ENCODE measurements at places on chromosomes 4 and X.

DNA sequence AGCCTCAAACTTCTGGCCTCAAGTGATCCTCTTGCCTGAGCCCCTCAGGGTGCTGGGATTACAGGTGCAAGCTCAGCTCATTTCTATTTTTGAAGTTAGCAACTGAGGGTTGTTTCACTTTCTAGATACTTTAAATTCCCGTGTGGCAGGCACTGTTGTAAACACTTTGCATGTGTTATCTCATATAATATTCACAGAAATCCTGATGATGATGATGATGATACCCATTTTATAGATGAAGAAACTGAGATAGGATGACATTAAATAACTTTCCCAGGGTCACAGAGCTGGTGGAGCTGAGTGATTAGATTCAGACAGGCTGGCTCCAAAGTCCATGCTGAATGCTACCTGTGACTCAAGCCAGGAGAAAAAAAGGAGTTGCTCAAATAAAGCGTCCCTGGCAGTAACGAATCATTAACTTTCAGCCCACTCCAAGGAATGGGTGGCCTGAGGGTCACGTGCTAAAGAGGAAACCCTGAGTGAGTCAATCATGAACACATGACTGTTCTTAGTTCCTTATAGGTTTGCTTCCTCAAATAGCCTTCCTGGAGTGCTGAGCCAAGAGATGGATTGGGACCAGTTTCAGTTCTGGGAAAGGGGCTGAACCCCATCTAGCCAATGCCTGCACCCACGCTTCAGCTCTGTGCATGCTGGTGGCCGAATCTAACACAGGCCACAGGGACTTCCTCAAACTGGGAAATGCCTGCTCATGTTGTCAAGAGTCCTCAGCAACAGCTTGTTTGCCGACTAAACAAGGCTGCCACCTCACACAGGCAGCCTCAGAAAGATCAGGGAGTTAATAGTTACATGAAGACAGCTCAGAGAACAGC lies 52.8 kb downstream of the RBM47 start:
- no peak for DNase-seq

DNA sequence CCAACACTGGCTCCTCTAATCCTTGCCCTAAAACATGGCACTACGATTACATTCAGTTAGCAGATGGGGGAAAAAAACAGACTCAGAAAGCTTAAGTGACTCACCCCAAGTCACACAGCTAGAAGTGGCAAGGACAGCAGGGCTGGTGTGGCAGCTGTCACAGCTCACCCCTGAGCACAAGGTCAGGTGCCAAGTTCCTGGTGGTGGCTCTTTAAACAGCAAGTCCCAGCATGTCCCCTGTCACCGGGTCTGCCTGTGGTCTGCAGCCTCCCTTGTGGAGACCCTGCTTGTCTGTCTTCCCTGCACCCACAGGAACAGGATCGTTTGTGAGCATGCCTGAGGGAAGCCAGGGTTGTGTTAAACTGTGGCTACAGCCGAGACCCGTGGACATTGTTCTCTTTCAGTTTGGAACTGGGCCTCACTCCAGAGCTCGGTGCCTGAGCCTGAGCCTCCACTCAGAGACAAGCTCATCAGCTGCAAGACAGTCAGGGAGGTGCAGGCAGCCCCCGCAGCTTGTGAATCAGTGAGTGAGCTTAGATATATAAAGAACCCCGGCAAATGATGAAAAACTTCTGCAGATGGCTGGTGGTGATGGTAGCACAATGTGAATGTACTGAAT lies 260.8 kb downstream of the BCOR start:
- DNase-seq, result no peak

DNA sequence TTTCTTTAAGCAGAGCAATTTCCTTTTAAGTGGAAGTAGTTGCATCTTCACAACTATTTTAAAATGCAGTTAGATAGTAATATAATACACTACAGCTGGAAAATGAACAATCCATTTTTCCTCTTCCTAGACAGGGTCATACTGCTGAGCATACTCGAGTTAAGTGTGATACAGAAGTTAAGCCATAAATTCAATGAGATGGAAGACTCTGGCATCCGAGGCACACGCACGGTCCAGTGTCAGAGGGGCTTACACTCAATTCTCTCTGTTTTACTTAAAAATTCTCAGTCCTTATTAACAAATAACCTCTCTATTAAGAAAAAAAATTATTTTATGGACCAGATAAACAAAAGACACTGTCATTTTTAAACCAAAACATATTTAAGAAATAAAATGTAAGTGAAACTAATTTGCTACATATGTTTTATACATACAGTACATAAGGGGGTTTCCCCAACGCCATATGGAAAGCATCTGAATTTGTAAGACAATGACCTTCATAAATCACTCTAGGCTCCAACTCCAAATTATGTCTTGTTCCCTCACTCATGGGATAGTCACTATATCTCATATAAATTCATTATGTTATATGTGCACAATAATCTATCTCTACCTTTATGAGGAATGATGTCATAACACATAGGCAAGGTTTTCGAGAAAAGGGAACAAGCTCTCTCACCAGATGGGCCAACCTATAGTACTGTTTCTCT lies 315.3 kb downstream of the PAPSS1 start:
- no peak for DNase-seq

- no peak for DNase-seq
Measured at GRCh38 chr4:137370679-137371078, 161.6 kb downstream of the PCDH18 start.

DNA sequence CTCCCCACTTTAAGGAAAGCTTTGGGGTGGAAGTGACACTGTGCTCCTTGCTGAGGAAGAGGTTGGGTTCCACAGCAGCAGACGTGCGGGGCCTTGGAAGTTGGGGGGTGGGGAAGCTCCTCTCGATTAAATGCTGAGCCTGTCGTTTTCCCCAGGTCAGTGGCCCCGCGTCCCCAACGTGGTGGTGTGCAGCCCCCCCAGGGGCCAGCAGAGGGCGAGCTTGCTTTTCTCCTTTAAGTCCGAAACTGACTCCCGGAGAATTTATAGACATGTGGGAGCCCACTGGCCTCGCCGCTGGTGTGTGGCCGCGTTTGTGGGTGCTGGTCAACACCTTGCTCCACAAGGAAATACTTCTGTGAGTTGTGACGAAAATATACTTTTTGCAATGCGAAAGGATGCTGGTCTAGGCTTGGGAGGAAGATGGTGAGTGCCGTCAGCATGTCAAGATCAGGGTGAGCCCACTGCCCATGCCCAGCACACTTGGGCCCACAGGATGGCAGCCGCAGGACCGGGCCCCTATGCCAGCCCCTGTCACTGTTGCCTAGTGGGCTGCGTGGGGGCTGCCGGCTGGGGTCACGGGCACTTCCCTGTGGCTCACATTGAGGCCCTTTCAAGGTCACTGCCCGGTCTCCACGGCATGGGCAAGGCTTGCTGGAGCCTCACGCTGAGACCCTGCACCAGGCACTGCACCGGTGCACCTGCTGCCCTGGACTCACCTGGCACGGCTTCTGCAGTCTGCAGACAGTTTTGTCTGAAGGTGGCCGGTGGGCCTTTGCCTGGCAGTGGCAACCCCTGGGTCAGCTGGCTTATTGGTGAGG lies 9.4 kb downstream of the UVSSA start:
- no peak for DNase-seq

DNA sequence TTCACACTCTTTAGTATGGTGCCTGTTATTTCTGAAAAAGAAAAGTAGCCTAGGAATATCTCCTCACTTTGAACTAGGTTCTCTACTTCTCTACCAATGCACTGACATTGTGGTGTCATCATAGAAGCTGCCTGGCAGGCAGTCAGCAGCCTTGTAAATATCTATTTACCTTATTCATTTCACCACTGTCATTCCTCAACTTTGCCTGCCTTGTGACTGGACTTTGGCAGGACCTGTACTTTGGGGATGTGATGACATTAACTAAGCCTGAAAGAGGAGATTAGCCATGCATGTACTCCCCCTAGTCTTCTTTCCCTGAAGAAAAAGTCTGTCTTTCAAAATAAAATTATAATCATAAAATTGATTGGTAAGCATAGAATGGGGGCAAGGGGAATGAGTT lies 207.2 kb downstream of the ARAP2 start:
- no peak for DNase-seq

DNA sequence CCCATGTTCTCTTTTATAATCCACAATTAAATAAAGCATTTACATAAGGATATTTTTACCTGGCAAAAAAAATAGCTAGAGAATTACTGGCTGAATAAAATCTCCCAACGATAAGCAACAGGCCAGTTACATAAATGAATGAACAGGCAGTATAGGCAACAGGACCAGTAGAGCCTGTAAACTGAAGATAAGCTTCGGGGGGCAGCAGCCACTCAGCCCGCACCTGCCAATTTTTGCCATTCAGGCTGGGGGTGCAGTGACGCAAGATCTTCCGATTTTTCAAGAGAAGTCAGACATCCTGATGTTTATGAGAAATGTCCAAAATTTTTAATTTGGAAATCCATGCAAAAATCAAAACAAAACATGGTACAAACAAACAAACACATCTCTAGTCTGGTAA lies 49.0 kb upstream of the CDKN2AIP start:
- DNase-seq, result no peak

- no peak for DNase-seq
Measured at GRCh38 chrX:44054863-44055601, 81.8 kb upstream of the NDP start.

DNA sequence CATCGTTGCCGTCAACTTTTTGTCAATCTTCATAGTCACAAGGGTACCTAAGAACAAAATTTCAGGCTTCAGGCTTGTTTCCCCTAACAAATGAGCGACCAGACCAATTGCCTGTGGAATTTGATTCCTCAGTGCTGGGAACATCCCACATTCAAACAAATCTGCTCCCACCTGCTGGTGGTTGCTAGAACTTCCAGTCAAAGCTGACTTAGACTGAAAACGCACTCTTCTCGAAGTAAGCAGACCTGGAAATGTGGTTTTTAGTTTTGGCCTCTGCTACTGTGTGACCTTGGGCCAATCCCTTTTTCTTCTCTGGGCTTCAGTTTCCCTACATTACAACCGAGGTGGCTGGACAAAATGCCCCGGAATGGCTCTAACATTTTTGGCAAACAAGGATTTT lies 1.8 kb upstream of the GABRQ start:
- DNase-seq, result no peak

GRCh38 chr4:89894649-89895550 lies at the start of gene MMRN1:
Gene MMRN1, plus strand, starts transcription at chr4:89894854. Its CDS starts 118 bp downstream, at chr4:89894972.
- no peak for DNase-seq

DNA sequence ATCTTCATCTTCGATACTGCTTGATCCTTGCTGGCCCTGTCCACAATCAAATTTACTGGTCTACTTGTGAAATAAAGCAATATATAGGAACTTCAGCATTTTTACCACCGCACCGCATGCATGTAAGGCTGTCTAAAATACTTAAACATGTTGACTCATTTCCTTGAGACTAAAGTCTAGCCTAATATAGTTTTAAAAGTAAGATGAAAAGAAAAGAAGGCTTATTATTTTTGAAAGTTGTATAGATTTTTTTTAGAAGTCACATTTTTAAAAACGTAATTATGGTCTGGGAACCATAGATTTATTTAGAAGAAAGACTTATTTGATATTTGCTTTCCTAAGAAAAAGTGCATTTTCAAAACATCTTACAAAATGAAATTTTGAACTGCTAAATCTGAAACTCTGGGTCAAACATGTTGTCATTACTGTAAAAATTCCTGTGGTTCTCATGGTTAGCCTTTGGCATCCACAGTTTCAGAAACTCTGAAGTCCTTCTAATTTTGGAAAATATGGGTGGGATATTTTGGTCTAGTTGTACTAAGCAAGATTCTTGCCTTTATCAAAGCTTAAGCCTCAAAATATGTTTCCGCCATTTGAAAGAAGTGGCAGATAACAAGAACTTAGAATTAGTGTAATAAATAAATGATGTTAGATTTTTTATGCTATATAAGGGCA lies 423.5 kb upstream of the CTSO start:
- DNase-seq, result no peak

- DNase-seq, result no peak
Measured at GRCh38 chrX:12988797-12989196, 13.9 kb downstream of the TMSB4X start.

DNA sequence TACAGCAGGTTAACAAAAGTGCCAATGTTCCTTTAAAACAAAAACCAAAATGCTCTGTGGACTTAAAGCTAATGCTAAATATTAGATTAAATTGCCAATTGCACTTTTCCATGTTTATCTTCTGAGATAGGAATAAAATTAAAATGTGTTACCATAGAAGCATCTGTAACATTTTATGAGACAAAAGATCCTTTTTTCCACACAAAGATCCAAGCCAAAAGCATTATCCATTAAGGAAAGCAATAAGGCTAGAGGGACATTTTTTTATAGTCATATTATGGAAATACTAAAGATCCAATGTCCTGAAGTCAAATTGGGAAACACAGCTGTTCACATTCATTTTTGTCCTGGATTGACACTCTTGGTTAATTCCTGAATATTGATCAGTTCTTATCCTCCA lies 73.6 kb downstream of the PALLD start:
- DNase-seq, result no peak

GRCh38 chrX:109927663-109928273 lies 75.1 kb upstream of the TMEM164 start:
- no peak for DNase-seq

GRCh38 chrX:41043674-41044345 lies 41.4 kb upstream of the USP9X start:
- DNase-seq, result no peak

DNA sequence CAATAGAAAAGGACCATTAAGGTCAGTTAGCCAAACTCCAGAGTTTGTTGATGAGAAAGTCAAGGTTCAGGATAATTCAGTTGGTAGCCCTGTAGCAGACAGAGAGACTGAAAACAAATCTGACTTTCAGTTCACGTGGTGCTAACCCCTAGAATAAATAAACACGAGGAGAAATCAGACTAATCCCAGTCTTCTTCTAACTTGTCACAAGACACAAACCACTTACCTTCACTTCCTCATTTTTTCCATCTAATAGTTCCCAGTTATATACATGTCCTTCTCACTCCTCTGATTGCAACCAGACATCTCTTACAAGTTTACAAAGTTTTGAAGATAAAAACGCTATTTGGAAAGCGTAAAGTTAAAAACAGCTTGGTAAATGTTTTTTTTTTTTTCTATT lies 7.7 kb downstream of the TLR7 start:
- no peak for DNase-seq

- no peak for DNase-seq
Measured at GRCh38 chr4:8905226-8905772, 33.7 kb upstream of the HMX1 start.

DNA sequence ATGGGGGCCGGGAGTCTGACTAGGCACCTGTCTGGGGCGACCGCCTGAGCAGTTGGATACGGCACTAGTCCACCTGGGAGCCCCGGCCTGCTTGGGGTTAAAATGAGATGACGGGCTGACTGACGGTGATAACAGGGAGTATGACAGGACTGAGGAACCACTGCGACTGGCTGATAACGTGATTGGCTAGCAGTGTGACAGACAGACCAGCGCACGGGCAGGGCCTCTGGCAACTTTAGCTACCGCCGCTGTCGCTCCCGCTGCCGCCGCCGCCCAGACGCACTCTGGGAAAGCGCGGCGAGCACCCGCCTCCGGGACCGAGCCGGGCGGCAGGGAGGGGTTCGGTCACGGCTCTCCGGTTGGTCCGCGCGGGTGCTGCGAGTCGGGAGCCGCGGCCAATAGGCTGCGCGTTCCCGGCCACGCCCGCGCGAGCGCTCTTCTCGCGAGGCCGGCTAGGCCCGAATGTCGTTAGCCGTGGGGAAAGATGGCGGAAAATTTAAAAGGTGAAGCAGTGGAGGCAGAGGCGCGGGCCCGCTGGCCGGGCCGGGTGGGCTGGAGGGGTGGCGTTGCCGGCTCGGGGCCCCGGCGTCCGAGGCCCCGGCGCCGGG lies at the start of gene SUV39H1:
Gene SUV39H1 (plus strand): TSS at position 434 of the 608 bp plus-strand sequence. CDS start 51 bp downstream, at position 485.
- DNase-seq, result peak; percentile 65

- no peak for DNase-seq
Measured at GRCh38 chr4:41095973-41096372, 118.4 kb downstream of the APBB2 start.

Measured in stimulated activated CD4-positive, alpha-beta T cell treated with anti-CD3 and anti-CD28 coated beads, Interleukin-12 subunit alpha, Interleukin-12 subunit beta, amount 100 ng/mL, for 24 hours (primary cell).